ENCODE measurements at places on chromosomes 16 and 17. TPM values are rescaled to one million over a fixed set of nuclear protein-coding genes. Genes with fewer than 3 reads are reported as not detected.

Gene CA7
- total RNA-seq = not detected

Gene RASL10B
- total RNA-seq = 2.0 TPM

Gene PRSS22
- total RNA-seq = not detected

Gene SCGB1C2
- not detected for total RNA-seq

Gene HSPB9
- total RNA-seq = 0.07 TPM

Gene TBX4
- not detected for total RNA-seq

Gene SLC4A1
- not detected for total RNA-seq

Gene TOP2A
- total RNA-seq = 37.4 TPM

Gene YBX2
- total RNA-seq = 0.07 TPM

Gene GRIN2A
- 0.26 TPM for total RNA-seq

Gene KCNAB3
- total RNA-seq = 0.33 TPM

Gene EMC6
- total RNA-seq = 11.0 TPM

Gene COPRS
- total RNA-seq = 70.0 TPM

Gene BAIAP3
- 1.3 TPM for total RNA-seq

Gene EPOP
- 0.72 TPM for total RNA-seq

Gene GNGT2
- total RNA-seq = not detected

Gene SOX9
- 9.2 TPM for total RNA-seq

Gene NPIPA3
- total RNA-seq = 0.69 TPM
